AG04449 (cell line): ENCODE measurements at places on chromosomes 6 and 20.

- no peak for DNase-seq
Measured at GRCh38 chr20:37244572-37244957, 17.0 kb downstream of the GHRH start.

DNA sequence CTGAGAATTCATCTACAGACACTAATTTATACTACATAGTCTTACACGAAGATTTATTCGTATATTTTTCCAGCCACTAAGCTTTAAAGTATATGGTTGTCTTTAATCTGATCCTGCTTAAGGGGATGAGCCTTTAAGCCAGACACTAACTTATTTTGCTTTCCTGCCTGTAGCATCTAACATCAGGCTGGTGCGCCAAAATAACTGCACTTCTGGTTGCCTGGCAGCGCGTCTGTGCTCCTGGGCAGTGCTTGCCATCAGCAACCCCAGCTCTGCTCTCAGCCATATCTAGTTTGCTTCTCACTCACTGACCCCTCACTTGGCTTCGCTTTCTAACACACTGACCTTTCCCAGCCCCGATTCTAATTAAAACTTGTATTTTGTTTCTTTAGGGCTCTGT is 21.8 kb downstream of the HMGCLL1 start:
- no peak for DNase-seq

DNA sequence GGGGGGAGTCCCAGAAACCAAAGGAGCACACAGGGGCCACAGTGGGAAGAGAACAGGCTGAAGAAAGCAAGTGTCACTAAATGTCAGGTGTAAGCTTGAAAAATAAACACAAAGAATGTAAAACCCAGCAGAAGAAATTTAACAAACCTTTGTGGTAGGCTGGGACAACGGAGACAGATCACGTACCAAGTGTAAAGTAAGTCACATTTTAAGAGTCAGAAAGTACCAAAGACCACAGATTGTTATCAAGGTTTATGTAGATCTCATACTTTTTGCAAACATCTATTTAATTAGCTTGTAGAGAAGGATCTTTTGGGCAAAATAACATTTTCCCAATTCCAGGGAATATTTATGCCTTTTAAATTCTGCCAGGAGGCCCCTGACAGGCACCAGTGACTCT is 1.6 kb downstream of the CLIC5 start:
- DNase-seq = no peak

GRCh38 chr6:141212296-141212695 is 920.4 kb upstream of the GJE1 start:
- DNase-seq = no peak
